HEK293T (cell line): ENCODE measurements at places on chromosomes 12 and 14.

- no peak for DNase-seq
These were observed 17.4 kb downstream of the SGPP1 start for GRCh38 chr14:63710497-63710896.

- DNase-seq, result no peak
These were observed 369.7 kb downstream of the ALG10 start for GRCh38 chr12:34391771-34392581.

DNA sequence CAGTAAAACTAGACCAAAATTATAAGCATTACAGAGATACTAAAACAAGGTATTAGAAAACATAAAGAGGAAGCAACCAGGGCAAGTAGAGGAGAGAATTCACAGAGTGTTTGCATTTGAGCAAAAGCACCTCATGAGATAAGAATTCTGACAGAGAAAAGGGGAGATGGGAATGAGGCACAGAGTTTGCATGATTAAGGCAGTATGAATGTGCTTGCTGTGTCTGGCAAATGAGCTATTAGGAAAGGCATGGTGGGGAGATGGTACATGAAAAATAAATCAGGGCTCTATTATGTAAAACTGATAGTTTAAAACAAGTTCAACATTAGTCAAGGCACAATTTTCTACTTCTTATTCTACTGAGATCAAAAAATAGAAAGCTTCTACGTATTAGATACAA, 23.1 kb downstream of the GARIN6 start:
- no peak for DNase-seq

GRCh38 chr12:57523706-57524614, 1.3 kb downstream of the MBD6 start:
- DNase-seq, result no peak

DNA sequence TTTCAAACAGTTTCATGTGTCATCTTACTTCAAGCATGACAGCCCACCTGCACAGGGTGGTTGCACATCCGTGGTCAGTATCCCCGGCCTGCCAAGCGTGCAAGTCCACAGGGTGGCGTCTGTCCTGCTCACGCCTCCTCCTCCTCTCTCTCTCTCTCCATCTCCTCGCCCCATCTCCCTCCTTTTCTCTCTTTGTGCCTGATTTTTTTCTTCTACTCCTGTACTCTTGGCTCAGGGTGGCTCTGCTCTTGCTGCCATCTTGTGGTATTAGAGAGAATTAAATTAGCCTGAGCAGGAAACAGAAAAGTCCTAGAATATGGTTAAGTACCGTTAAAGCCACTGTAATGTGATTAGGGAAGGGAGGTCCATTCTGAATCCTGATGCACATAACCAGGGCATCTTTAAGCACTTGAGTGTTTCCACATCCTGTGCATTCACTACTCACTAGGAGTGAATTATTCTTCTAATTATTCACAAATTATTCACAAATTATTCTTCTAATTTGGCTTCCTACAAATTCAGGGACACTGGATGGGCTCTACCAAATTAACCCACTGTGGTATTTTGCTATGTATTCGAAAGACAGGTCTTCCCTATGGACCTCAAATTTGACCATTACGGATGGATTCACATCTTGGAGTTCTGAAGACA, 25.5 kb upstream of the DTX1 start:
- peak; percentile 48 for DNase-seq

GRCh38 chr14:51576879-51577278, 74.8 kb upstream of the FRMD6 start:
- no peak for DNase-seq

- no peak for DNase-seq
These were observed 241.4 kb downstream of the BMP4 start for GRCh38 chr14:53715193-53715721.

DNA sequence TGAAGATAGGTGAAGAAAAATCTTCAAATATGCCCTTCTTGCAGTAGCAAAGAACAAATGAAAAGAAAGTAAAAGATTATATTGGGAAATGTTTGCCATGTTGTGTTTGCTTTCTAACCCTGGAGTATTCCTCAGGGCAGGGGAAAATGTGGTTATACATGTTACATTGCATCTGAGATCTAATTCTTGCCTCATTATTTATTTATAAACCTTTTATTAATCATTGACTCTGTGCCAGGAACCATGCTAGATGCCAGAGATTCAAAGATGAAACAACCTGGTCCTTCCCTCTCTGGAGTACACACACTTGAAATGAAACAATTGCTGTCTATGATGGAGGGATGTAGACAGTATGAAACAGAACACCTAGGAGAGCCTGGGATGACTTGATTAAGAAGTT, 128.1 kb upstream of the HMGA2 start:
- DNase-seq, result no peak

DNA sequence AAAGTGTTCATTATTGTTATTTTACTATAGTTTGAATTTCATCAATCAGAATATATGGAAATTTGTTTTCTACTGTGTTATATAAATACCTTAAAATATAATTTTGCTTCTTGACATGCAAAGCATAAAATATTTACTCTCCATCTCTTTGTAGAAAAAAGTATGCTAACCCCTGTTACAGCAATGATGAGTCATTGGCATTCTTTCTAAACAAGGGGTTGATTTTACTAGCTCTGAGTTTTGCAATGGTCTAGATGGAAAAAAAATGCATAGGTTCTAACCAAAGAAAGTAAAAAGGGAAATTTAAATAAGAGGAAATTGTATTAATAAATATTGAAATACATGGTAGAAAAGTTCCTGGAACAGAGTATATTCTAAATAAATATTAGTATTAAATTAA, 990.2 kb upstream of the ATXN7L3B start:
- no peak for DNase-seq

- peak; percentile 71 for DNase-seq
These were observed at the start of gene ANO2 for GRCh38 chr12:5945071-5946008. ANO2 (minus strand) TSS chr12:5945259; CDS start chr12:5945217, 42 bp downstream.

GRCh38 chr14:35242599-35243311, 49.4 kb upstream of the PSMA6 start:
- no peak for DNase-seq

DNA sequence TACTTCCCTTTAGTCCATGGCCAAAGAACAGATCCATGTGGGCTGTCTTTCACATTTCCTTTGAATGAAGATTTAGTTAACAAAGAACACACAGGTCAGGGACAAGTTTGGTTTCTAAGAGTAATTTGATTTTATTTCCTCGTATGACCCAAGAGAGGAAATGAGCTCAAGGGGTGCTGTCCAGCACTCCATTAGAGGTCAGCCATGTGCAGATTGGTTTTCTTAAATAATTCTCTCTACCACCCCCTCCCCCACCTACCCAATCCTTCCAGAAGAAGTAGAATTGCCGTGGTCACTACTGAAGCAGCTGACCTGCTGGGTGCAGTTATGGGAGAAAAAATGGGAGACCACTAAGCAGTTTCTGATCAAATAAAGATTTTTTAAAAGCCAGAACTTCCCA, 13.9 kb upstream of the OAS1 start:
- no peak for DNase-seq

DNA sequence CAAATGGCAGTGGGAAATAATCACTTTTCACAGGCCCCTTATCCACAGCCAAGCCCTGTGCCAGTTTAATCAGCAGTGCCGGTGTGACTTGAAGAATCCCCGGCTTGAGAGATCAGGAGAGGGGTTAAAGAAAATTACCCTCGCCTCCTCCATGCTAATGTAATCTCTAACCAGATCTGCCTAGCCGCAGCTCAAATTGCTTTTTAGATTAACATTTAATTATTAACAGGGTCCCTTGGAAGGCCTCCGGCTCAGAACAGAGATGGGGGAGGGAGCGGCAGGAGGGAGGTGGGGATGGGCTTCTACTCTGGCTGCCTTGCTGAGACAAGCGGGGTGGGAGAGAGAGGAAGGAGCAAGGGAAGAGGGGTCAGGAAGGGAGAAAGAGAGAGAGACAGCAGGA, 24.0 kb downstream of the FAM222A start:
- no peak for DNase-seq

DNA sequence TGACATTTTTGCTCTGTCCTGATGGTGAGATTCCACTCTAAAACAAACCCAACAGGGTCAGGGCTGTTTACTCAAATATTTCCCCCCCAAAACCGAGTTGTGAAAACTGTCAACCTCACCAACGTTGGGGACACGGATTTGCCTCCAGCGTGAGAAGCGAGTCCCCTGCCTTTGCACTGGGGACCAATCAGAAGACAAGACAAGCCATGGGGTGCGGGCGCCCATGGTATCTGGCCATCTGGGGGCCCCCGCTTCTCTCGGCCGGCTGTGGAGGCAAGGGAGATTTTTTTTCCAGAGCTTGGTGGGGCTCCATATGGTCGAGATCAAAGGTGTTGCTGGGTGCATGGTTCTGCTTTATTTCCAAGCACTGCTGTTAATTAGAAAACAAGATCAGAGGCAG, 272.1 kb downstream of the BCL11B start:
- no peak for DNase-seq

DNA sequence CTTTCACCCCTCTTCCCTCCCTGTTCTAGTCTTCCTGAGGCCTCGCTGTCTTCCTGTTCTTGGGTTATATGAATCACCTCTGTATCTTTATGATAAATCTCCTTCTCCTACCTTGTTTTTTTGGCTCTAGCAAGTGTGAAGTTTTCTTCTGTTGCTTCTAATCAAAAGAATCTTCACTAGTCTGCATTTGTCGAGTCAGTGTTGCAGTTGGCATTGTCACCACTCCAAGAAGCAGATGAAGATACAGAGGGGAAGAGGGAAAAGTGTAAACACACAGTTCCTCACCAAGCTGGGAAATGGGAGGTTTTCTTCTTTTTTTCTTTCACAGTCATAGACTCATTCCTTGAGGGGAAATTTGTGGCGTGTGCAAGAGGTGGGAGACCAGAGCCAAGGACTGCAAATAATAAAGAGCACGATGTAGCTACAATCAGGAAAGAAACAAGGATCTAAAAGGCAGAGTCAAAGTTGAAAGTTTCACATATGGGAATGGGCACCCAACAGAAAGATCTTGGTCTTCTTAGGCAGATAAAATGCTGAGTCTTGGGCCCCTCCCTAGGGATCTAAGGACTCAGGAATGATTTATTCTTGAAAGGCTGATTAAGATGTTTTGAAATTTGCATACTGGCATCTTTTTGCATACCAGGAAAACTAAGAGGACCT, 22.2 kb upstream of the PRICKLE1 start:
- no peak for DNase-seq

DNA sequence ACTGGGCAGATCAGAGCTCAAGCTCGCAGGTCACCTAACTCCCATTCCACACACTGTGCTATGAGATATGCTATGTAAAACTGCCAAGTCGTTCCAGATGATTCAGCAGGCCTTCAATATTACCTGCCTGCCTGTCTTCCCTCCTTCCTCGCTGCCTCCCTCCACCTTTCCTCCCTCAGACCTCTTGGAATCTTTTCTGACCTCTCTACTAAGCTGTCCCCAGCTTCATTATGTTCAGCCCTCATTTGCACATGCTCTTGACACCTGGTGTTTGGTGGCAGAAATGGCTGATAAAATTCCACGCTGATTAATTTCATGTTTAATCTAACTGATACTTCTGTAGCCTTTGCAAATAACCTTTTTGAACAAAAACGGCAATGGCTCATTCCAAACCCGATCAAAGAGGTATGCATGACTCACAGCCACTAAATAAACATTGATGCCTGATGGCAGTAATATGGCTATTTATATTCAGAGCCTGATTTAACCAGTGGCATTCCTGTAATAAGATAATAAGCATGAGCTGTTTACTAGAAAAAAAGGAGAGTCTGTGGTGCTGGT, 130.8 kb upstream of the EGLN3 start:
- no peak for DNase-seq

- DNase-seq, result no peak
These were observed 2.2 kb downstream of the ERH start for GRCh38 chr14:69395929-69396328.

GRCh38 chr12:102197789-102198188, at the start of gene PMCH:
PMCH (minus strand) TSS chr12:102197833; CDS start chr12:102197770, 63 bp downstream.
- DNase-seq, result no peak

DNA sequence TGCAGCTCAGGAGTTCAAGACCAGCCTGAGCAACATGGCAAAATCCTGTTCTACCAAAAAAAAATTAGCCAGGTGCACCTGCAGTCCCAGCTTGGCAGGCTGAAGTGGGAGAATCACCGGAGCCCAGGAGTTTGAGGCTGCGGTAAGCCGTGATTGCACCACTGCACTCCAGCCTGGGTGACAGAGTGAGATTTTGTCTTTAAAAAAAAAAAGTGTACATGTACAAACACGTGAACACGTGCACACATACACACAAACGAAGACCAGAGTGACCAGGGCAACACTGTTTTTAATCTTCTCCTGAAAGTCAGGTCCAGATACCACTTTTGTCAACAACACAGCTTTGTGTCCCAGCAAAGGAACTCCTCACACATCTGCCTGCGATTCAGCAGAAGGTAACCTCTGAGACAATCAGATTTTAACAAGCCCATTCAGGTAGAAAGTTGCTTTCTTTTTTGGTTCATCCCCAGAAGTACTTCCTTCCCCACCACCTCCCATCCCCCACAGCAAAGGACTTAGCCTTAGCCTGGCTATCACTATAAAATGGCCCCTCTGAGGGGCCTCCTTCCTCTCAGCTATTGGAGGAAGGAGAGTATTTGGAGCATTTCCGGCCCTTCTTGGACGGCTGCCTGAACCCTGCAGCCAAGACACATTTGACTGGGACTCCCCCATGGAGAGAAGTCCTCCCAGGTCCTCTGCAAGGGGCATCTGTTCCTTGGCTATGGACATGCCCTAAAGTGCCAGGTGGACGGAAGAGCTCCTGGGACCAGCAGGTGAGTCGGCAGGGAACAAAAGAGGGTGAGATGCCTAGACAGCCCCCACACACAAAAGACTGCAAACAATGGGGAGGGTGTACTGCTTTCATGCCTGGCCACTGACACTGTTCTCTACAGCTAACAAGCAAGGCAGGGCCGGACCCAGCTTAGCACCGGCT, 9.8 kb downstream of the CTDSP2 start:
- peak; percentile 42 for DNase-seq

DNA sequence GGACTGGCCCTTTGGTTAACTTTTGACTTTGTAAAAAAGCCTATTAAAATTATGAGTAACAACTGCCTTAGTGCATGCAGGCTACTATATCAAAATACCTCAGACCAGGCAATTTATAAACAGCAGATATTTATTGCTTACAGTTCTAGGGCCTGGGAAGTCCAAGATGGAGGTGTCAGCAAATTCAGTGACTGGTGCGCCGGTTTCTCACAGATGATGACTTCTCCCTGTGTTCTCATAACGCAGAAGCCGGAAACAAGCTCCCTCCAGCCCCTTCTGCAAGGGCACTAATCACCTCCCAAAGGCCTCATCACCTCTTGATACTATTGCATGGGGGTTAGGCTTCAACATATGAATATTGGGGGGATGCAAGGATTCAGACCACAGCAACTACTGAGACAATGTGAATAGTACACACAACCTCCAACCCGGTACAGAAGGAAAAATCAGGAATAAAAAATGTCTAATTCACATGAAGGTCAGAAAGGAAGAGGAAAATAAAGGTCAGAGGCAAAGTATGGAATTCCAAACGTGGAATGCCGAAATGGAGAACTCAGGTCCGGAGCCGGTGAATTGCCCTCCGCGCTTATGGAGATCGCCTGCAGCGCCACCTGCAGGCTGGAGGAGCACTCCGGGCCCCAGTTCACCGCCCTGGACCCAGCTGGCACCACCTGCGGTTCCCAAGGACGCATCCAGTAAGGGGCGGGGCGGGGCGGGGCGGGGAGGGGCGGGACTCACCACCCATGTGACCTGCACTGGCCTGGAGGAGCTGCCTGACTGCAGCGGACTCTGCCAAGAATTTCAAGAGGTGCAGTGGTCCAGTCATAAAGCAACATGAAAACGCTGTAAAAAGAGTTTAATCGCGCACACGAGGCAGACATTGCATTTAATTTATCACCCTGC, 203.4 kb downstream of the KIF26A start:
- DNase-seq, result peak; percentile 97
